ENCODE measurements at places on chromosomes 16 and 17.
A peak's percentile ranks its signal among the peaks of the same experiment; 100 is the strongest.

GRCh38 chr16:12788758-12789157 lies 14.9 kb downstream of the CPPED1 start:
- DNase-seq: no peak

- DNase-seq: peak; percentile 18
These were observed 219.7 kb upstream of the RPL38 start for GRCh38 chr17:73983621-73984400.

DNA sequence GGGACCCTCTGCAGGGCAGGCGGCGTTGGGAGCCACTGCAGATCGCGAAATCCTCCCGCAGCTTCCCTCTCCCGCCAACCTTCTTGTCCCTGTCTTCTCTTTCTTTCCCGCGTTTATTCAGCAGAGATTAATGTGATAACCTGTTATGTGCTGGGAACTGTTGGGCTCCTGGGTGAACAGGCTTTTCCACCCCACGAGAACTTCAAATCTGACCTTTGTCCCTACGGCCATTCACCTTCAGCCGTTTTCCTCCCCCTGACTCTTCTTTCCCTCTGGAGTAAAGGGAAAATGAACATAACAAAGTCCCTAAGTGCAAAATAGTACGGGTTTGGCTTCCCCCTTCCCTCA lies 15.2 kb upstream of the KPNA2 start:
- no peak for DNase-seq

DNA sequence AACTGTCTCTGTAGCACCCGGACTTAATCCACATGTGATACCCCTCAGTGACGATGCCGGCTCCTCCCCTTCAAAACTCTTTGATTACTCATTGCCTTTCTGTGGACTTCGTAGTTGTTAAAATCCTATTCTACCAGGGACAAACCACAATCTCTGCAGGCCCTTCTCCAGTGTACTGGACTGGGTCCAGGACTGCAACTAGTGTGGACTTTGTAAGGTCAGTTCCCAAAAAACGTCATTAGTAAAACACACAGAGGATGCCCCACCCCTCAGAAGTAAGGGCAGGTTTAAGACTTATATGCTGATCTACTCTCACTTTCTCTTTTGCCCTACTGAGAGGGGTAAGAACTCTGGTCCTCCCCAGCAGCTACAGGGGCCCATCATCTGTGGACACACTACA lies 10.5 kb upstream of the NUDT7 start:
- no peak for DNase-seq

GRCh38 chr17:4172356-4172755 lies 29.4 kb downstream of the CYB5D2 start:
- DNase-seq: no peak

GRCh38 chr17:16937431-16937830 lies 34.5 kb downstream of the TNFRSF13B start:
- no peak for DNase-seq

DNA sequence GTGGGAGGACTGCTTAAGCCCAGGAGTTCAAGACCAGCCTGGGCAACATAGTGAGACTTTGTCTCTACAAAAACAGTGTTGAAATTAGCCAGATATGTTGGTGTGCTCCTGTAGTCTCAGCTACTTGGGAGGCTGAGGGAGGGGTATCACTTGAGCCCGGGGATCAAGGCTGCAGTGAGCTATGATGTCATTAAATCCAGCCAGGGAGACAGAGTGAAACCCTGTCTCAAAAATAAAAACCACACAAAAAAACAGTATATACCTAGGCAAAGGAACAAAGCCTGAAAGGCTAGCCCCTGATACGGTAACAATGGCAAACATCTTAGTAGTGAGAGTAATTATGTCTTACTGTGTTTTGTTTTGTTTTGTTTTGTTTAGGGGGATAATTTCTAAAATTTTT lies 38.0 kb downstream of the TOM1L2 start:
- DNase-seq: no peak

DNA sequence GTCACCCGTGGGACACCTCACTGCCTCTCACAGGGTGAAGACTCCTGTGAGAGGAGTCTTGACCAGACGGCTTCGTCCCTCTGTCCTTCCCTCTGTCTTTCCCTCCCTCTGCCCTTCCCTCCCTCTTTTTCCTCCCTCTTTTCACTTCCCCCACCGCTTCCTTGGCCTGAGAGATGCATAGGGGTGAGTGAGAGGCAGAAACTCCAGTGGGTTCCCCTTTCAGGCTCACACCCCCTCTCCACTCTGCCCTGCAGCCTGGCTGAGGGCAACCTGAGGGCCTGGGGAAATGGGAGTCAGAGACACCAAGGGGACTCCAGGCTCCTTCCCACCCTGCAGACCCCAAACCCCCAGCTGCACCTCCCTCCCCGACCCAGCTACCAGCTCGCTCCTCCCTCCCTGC lies 14.6 kb upstream of the KRT17 start:
- DNase-seq: no peak

DNA sequence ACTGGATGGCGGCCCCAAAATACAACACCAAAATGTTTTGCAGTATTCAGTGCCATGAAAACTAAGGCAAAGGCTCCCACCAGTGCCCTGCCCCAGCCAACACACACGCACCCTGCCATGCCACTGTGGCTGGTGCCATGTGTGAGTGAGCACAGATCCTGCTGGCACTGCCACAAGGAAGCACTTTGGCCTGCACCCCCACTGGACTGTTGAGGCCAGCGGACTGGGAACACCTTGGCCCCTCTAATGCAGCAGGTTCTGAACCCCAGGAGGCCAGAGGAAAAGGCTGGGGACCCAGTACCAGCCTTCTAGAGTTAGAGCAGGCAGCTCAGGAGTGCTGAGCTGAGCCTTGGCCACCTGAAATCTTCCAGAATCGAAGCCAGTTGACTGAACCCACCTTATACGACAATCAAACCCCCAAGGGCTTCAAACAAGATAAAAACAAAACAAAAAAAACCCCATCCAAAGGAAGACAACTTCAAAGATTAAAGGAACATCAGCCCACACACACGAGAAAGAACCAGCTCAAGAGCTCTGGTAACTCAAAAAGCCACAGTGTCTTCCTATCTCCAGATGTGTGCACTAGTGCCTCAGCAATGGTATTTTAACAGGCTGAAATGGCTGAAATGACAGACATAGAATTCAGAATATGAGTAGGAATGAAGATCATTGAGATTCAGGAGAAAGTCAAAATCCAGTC lies 21.5 kb downstream of the NLRP1 start:
- no peak for DNase-seq

DNA sequence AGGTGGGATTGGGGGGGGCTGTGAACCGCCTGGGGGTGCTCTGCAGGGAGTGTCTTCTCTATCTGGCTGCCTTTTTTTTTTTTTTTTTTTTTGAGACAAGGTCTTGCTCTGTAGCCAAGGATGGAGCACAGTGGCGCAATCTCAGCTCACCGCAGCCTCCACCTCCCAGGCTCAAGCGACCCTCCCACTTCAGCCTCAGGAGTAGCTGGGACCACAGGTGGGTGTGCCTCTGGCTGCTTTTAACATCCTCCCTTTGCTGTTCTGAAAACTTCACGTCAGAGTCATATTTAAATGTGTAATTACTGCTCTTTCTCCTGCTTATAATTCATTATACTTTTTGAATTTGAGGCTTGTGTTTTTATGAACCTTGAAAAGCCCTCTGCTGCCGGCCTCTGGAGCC lies 78.4 kb downstream of the ZNF778 start:
- no peak for DNase-seq

GRCh38 chr17:70499067-70499786 lies 329.9 kb downstream of the KCNJ2 start:
- DNase-seq: peak; percentile 45

GRCh38 chr17:72117535-72118334 lies 3.1 kb upstream of the SOX9 start:
- DNase-seq: no peak

GRCh38 chr16:79519448-79519847 lies 81.1 kb downstream of the MAF start:
- peak; percentile 89 for DNase-seq

DNA sequence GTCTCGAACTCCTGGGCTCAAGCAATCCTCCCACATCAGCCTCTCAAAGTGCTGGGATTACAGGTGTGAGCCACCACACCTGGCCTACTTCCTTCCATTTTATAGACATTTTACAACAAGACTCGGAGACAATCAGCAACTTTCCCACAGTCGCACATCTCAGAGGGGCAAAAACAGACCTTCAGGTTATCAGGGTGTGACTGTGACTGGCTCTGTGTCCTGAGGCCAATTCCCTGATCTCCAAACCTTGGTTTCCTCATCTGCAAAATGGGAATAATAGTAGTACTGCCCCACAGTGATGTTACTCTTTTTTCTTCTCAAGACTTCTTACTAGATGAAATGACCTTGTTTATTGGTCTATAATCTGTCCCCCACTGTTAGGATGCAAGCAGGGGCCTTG lies 10.8 kb upstream of the KCNH6 start:
- DNase-seq: no peak

- DNase-seq: peak; percentile 1
These were observed 16.5 kb downstream of the TBX2 start for GRCh38 chr17:61416211-61416539.

DNA sequence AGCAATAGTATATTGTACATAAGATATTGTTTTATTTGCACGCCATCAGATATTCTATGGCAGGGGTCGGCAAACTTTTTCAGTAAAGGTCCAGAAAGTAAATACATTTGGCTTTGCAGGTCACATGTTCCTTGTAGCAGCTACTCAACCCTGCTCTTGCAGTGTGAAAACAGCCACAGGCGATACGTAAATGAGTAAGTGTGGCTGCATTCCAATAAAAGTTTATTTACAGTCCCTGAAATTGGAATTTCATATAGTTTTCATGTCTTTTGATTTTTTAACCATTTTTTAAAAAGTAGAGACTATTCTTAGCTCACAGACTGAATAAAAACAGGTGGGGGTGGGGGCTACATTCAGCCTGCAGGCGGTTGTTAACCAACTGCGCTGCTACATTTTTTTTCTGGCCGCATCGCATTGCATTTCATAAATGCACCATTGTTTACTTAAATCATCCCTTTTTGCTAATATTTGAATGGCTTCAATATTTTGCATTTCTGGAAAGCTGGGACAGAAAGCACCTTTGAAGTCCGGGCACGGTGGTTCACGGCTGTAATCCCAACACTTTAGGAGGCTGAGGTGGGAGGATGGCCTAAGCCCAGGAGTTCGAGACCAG lies 50.5 kb upstream of the HAPSTR1 start:
- DNase-seq: no peak

DNA sequence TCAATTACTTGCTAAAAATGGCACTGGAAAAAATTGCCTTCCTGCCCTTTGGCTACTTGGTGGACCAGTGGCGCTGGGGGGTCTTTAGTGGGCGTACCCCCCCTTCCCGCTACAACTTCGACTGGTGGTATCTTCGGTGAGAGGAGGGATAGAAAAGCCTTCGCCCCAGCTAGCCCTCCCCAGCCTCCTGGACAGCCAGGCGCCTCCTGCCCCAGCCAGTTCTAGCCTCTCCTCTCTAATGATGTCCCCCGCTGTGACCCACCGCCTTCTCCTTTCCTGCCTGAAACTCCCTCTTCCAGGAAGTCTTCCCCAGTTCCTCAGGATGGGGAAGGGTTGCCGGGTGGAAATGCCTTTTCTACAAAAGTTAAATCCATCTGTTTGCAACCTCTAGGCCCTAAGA lies 6.2 kb downstream of the ACE start:
- no peak for DNase-seq

GRCh38 chr17:7750321-7750821 lies 32.8 kb downstream of the DNAH2 start:
- DNase-seq: no peak

DNA sequence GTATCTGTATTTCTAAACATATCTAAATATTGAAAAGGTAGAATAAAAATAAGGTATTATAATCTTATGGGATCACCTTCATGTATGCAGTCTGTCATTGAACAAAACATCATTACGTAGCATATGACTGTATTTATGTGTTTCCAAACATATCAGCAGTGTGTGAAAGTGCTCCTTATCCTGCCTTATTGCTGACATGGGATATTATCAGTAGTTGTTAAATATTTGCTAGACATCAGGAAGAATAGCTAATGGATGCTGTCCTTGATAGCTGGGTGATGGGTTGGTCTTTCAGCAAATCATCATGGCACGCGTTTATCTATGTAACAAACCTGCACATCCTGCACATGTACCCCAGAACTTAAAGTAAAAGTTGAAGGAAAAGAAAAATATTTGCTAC lies 59.1 kb upstream of the FAM20A start:
- DNase-seq: no peak

DNA sequence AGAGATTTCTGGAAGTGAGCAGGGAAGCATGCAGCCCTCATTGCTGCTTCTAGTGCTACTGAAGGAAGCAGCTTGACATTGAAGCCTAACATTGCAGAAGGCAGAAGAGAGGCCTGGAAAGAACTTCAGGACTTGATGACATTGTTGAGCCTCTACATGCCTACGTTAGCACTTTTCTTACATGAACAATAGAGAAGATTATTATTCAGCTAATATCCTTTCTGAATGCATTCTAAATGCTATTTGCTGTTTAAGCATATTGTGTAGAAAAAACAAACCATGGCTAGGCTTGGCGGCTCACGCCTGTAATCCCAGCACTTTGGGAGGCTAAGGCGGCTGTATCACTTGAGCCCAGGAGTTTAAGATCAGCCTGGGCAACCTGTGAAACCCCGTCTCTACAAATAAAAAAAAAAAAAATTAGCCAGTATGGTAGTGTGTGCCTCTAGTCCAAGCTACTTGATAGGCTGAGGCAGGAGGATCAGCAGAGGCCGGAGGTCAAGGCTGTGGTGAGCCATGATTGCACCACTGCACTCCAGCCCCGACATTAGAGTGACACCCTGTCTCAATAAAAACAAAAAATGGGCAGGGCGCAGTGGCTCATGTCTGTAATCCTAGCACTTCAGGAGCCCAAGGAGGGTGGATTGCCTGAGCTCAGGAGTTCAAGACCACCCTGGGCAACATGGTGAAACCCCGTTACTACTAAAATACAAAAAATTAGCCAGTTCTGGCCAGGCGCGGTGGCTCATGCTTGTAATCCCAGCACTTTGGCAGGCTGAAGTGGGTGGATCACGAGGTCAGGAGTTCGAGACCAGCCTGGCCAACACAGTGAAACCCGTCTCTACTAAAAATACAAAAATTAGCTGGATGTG lies 2.2 kb upstream of the AURKB start:
- peak; percentile 45 for DNase-seq

- peak; percentile 80 for DNase-seq
These were observed 30.4 kb downstream of the SOCS3 start for GRCh38 chr17:78329263-78330059.

DNA sequence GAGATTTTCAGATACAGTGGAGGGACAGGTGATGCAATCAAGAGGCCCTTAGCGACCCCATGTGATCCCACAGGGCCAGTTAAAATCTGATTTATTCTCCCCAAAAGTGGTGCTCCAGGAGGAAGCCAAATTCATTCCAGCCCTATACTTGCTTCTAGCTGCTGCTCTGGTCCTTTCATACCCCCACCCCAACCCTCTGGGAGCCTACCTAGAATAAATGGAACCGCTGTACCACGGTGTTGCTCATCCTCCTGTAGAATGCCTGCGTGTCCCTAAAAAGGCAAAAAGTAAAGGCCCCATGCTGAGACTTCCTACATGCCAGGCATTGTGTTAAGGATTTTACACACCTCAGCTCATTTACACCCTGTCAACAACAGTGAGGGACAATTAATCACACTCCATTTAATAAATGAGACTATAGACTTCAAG lies 2.0 kb upstream of the RASL10B start:
- DNase-seq: no peak

GRCh38 chr17:76076765-76077583 lies 2.0 kb upstream of the ZACN start:
- DNase-seq: peak; percentile 53

All from hematopoietic multipotent progenitor cell treated with erythropoietin and hydrocortisone succinate and interleukin-3 and kit ligand, for 4 days (in vitro differentiated cells).